ENCODE measurements at places on chromosomes 3 and 15.

GRCh38 chr3:171415070-171415469 is 45.1 kb downstream of the TNIK start:
- DNase-seq = no peak

GRCh38 chr3:55893045-55893664 is 406.0 kb upstream of the WNT5A start:
- no peak for DNase-seq

- DNase-seq = no peak
Observed at GRCh38 chr3:103295974-103296570, 861.3 kb downstream of the ZPLD1 start.

DNA sequence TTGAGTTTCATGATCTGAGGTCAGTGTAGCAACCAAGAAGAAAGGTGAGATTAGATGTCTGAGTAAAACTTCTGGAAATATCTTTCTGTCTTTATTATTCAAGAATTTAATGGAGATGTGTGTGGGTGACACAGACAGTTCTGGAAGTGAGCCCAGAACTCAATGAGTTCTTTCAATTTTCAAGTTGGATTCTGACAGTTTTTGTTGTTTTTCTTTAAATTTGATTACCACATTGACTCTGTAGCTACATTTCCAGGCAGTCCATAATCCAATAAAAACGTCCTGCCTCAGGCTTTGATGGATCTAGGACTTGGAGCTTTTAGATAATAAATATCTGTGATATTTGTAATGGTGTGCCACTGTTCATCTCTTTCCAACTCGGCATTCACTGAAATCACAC is 3.9 kb upstream of the PARP14 start:
- no peak for DNase-seq
